Activated CD8-positive, alpha-beta T cell treated with anti-CD3 and anti-CD28 coated beads, Interleukin-2, amount 10 ng/mL, durations not matched to agents 7 days and 5 days (primary cell): ENCODE measurements at places on chromosomes 16 and 17. TPM values are rescaled to one million over a fixed set of nuclear protein-coding genes. Genes with fewer than 3 reads are reported as not detected.

- no peaks in the 10 kb centered on the region for H3K27me3 ChIP-seq
- H3K4me1 ChIP-seq, result peaks cover 4% of the 10 kb centered on the region
- H3K4me3 ChIP-seq, result no peak overlapping the region
- peaks cover 2% of the 10 kb centered on the region for H3K36me3 ChIP-seq
Measured at GRCh38 chr16:89956505-89957215, 8.1 kb downstream of the DEF8 start.

DNA sequence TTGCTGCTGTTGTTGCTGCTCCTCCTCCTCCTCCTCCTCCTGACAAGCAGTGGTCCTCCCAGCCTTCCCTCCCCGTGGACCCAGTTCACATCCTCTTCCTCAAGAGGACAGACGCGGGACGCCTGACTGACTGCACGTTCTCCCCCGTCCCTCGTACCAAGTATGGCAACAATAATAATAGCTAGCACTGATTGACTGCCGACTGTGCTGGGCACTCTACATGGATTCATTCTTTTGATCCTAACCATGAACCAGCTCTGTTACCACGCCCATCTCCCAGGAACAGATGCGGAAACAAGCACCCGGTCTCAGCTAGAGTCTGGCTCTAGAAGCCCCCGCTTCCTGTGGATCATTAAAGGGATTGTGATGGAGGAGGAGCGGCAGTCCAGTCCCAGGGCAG lies 78.0 kb downstream of the GNAO1 start:
- H3K27ac ChIP-seq, result no peak overlapping the region
- peaks cover 6% of the 10 kb centered on the region for H3K27me3 ChIP-seq
- peaks cover 2% of the 10 kb centered on the region for H3K4me1 ChIP-seq
- H3K36me3 ChIP-seq, result no peaks in the 10 kb centered on the region

DNA sequence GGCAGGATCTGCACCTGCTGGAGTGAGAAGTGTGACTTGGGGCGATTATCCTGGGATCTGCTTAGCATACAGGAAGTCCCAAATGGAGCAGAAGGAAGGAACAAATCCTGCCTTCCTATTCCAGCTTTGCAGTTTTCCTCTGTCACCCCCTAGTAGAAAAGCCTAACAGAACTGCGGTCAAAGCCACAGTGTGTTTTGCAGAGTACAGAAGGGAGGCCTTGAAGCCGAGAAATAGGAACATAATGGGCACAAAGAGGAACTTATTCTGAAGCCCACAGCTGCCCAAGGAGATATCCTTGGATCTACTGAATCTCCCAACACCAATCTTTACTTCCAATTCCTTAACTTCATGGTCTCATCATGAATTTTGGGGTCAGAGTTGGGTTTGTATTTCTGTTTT lies 8.5 kb downstream of the KRTAP1-5 start:
- no peak overlapping the region for H3K27ac ChIP-seq
- peaks cover 12% of the 10 kb centered on the region for H3K27me3 ChIP-seq
- H3K4me1 ChIP-seq, result no peaks in the 10 kb centered on the region
- no peak for DNase-seq

DNA sequence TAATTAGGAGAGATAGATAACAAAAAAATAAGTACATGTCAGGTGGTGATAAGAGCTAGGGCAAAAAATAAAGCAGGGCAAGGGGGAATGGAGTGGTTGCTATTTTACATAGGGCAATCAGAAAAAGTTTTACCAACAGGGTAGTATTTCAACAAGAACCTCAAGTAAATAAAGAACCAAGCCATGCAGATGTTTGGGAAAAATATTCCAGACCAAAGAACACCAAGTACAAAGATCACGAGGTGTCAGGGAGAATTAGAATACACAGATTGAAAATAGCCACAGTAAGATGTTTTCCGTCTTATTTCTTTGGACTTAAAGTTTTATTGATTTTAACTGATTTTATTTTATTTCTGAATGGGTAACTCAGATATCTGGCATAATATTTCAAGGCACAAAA lies 11.1 kb downstream of the SYNRG start:
- H3K4me1 ChIP-seq, result peaks cover 29% of the 10 kb centered on the region
- no peaks in the 10 kb centered on the region for H3K27me3 ChIP-seq
- no peak overlapping the region for H3K4me3 ChIP-seq
- peaks cover 71% of the 10 kb centered on the region for H3K36me3 ChIP-seq
- DNase-seq, result no peak

- H3K27me3 ChIP-seq, result no peaks in the 10 kb centered on the region
- DNase-seq, result no peak
- peaks cover 27% of the 10 kb centered on the region for H3K4me1 ChIP-seq
- peak overlapping the region; percentile 86 for H3K27ac ChIP-seq
Measured at GRCh38 chr16:69410219-69410990, 14.0 kb upstream of the CYB5B start.

The KRTAP9-8 gene
- not detected for total RNA-seq

GRCh38 chr16:10878328-10878643 lies 1.3 kb downstream of the CIITA start:
- H3K4me3 ChIP-seq, result peak overlapping the region; percentile 96
- DNase-seq, result peak; percentile 38
- H3K4me1 ChIP-seq, result peaks cover 83% of the 10 kb centered on the region
- H3K27ac ChIP-seq, result peak overlapping the region; percentile 76
- peaks cover 13% of the 10 kb centered on the region for H3K36me3 ChIP-seq
- H3K27me3 ChIP-seq, result peaks cover 10% of the 10 kb centered on the region

DNA sequence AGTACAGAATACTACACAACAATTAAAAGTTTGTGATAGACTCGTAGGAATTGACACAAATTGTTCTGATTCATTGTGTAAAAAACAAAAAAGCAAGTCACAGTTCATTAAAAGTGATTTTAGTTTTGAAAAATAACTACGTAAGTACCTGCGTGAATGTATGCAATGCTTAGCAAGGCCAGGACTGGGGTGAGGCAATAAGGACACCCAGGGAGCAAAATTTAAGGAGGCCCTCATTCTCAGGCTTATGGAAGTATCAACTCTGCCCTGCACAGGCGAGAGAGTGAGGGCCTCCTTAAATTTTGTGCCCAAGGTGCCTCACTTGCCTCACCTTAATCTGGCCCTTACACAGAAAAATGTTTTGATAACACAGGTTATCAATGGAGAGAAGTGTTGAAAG lies 31.4 kb downstream of the NOG start:
- H3K27ac ChIP-seq, result no peak overlapping the region
- DNase-seq, result no peak
- no peaks in the 10 kb centered on the region for H3K36me3 ChIP-seq
- peaks cover 8% of the 10 kb centered on the region for H3K27me3 ChIP-seq

DNA sequence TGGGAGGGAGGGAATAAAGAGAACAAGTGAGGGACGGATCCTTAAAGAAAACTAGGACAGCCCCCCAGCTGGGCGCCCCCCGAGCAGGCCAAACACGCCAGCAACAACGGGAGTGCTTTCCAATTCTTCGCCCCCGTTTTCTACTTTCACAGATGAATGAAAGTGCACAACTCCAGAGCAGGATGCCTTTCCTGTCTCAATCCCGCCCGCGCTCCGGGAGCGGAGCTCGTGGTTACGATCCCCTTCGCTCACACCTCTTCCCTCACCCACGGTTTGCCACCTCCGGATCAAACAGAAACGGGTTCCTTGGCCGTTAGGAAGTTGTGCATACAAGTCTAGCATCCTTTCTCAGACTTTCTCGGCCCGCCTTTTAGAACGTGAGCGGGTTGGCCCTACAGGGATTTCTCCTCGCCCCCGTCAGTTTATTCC lies 680 bp downstream of the SKA2 start:
- H3K27ac ChIP-seq, result no peak overlapping the region
- peak; percentile 59 for DNase-seq
- H3K4me3 ChIP-seq, result no peak overlapping the region
- H3K36me3 ChIP-seq, result peaks cover 47% of the 10 kb centered on the region

DNA sequence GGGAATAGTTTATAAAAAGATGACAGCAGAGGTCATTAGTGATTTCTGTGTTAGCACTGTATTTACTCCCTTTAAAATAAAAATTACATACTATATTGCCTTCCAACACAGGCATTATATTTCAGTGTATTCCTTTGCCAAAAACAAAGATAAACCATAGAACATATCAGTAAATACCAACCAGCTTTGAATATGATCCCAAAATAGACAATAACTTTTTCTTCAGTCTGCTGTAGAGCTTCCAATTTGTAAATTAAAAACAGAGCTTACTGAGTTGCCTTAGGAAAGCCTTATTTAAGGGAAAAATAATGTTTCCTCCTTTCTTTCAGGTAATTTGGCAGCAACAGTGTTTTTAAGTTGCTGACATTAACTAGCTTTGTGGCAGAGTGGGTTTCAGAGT lies 352.1 kb upstream of the TBX2 start:
- H3K36me3 ChIP-seq, result no peaks in the 10 kb centered on the region
- no peak overlapping the region for H3K27ac ChIP-seq
- no peaks in the 10 kb centered on the region for H3K27me3 ChIP-seq
- DNase-seq, result no peak
- H3K4me3 ChIP-seq, result no peak overlapping the region

DNA sequence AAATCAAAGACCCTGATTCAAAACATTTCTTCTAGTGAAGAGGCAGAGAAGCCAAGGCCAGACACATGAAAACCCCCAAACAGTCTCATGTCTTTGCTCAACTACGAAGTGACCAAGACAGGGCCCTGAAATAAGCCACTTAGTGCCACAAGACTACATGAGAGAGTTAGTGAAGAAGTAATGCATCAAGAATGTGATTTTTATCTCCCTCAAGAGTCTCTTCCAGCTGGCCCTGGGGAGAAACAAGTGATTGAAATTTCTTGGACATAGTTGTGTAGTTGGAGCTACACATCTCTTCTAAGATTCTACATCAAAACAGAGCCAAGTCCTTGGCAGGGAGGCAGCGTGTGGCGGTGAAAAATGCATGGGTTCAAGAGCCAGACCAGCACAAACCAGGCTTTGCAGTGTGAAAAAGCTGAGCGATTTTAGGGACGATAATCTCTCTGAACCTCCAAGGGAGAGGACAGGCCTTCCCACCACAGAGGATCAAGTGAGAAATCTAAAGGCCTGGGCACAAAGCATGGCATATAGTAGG lies 30.6 kb downstream of the LYRM1 start:
- H3K36me3 ChIP-seq, result peaks cover 3% of the 10 kb centered on the region
- peaks cover 4% of the 10 kb centered on the region for H3K27me3 ChIP-seq
- DNase-seq, result no peak
- no peak overlapping the region for H3K4me3 ChIP-seq

- no peak overlapping the region for H3K27ac ChIP-seq
- H3K4me1 ChIP-seq, result no peaks in the 10 kb centered on the region
- DNase-seq, result no peak
- no peak overlapping the region for H3K4me3 ChIP-seq
- H3K36me3 ChIP-seq, result no peaks in the 10 kb centered on the region
Measured at GRCh38 chr17:64138441-64138840, 8.5 kb upstream of the ERN1 start.

- no peak overlapping the region for H3K4me3 ChIP-seq
- H3K36me3 ChIP-seq, result no peaks in the 10 kb centered on the region
- H3K27ac ChIP-seq, result no peak overlapping the region
- H3K27me3 ChIP-seq, result no peaks in the 10 kb centered on the region
- no peaks in the 10 kb centered on the region for H3K4me1 ChIP-seq
Measured at GRCh38 chr16:73337373-73338296, 289.7 kb upstream of the ZFHX3 start.

The FOXL1 gene
- not detected for total RNA-seq

DNA sequence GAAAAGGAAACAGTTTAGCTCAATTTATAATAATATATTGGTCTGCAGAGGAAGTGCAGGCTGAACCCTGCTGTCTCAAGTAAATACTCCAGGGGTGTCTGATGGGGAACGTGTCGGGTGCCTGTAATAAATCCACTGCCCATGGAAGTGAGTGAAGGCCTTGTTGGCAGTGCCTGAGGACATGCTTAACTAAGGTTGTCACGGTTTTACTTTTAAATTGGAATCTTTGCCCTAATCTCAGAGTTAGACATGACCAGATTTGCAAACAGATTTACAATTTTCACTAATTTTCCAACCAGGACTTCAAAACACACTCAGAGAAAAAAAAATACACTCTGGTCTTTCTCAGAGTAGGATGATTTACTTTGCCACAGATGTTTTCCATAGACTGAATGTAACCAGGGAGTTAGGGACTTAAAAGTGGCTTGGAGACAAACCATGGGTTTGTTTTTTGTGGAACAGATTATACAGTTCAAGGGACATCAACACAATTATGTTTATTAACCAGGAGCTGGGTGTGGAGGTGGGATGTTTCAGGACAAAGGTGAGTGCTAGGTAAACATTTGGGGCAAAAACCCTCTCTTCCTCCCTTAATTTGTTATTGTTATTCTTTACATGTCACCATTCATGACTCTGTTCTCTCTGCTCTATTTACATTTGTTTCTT lies 144.5 kb downstream of the FTO start:
- H3K27me3 ChIP-seq, result no peaks in the 10 kb centered on the region
- H3K36me3 ChIP-seq, result peaks cover 11% of the 10 kb centered on the region
- DNase-seq, result no peak
- peaks cover 4% of the 10 kb centered on the region for H3K4me1 ChIP-seq

The ESRP2 gene
- 0.18 TPM for total RNA-seq

DNA sequence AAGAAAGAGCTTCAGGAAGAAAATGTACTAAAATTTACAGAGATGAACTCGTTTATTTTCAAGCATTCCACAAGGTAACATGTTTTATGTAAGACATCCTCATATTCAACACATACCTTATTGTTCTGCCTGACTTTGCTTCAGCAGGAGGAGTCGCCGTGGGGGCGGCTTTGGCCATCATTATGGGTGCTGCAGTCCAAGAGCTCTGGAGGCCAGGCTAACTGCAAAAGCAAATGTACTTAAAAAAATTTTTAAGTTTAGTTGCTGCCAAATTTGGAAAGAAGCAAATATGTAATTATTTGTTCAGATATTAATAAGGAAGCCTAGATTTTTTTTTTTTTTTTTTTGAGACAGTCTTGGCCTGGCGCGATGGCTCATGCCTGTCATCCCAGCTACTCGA lies 4.1 kb upstream of the SPG7 start:
- H3K4me3 ChIP-seq, result no peak overlapping the region
- no peaks in the 10 kb centered on the region for H3K27me3 ChIP-seq
- H3K4me1 ChIP-seq, result peaks cover 28% of the 10 kb centered on the region
- no peak for DNase-seq
- H3K36me3 ChIP-seq, result no peaks in the 10 kb centered on the region
- no peak overlapping the region for H3K27ac ChIP-seq

The ELMO3 gene
- 8.0 TPM for total RNA-seq

The GRN gene
- 45.6 TPM for total RNA-seq

GRCh38 chr17:57597531-57598453 lies 147.3 kb downstream of the CCDC182 start:
- H3K27ac ChIP-seq, result peak overlapping the region; percentile 98
- no peaks in the 10 kb centered on the region for H3K27me3 ChIP-seq

The KCNH4 gene
- total RNA-seq, result 0.05 TPM
